ENCODE measurements at places on chromosomes 3 and 15.

GRCh38 chr3:171404376-171404967, 55.7 kb downstream of the TNIK start:
- DNase-seq: no peak

DNA sequence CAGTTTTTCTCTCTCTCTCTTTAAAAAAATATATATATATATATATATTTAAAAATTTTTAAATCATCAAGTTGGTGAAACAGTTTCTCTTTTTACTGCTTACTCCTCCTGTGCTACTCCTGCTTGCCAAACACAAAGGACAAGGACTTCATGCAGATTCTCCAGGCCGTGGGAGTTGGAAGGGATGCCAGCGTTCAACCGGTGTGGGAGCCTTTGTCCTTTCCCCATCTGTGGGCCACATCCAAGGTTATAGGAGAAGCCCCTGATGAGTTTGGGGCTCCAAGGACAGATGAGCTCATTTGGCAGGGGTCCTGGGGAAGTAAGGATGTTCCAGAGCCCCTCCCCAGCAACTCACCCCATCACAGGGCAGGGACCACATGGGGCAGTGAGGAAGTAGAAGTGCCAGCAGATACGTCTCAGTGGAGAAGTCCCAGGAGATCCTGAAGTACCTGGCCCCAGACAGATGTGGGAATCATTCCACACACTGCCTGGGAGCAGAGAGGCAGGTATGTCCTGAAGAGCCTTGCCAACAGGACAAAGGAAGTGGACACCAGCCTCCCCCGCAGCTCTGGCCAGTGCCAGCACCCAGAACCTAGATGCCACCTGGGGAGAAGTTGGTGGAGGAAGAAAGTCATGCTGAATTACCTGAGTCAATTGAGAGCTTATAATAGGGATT, 36.6 kb downstream of the CCK start:
- no peak for DNase-seq

GRCh38 chr3:13650210-13651056, 101.5 kb downstream of the FBLN2 start:
- DNase-seq: peak; percentile 94

- DNase-seq: no peak
Measured at GRCh38 chr3:64541803-64542202, 146.0 kb downstream of the ADAMTS9 start.

DNA sequence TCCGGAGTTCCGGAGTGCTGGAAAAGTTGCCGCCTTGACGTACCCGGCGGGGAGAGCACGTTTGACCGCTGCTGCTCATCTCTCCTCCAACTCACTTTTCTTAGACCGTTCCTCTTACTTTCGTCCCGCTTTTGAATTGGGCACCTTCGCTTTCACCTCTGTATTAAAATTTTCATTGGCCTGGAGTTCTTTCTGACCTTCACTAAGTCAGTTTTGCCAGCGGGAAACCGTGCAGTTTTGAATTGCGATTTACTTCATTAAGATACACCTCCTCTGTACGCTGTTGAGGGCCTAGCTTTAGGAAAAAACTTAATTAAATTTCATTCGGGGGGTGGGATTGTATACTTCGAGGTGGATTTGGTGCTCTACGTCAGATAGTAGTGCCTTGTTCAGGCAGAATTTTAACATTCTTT, 1.3 kb downstream of the GMPS start:
- no peak for DNase-seq

DNA sequence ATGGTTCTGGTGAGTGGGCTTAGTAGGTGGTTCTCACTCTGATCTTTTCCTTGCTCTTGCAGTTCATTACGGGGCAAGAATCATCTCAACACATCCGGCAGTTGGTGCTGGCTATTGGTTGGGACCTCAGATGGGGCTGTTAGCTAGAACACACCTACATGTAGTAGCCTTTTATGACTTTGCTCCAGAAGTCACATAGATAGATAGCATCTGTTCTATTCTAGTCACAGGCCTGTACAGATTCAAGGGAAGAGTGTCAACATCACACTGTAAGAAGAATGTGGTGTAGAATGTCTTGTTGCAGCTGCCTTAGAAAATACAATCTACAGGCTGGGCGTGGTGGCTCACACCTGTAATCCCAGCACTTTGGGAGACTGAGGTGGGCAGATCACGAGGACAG, 15.1 kb downstream of the RAB5A start:
- DNase-seq: no peak
